Hematopoietic multipotent progenitor cell treated with erythropoietin and hydrocortisone succinate and interleukin-3 and kit ligand, for 4 days (in vitro differentiated cells): ENCODE measurements at places on chromosomes 1 and 21.

GRCh38 chr1:56418151-56418631 is 161.2 kb downstream of the PLPP3 start:
- no peak for DNase-seq

DNA sequence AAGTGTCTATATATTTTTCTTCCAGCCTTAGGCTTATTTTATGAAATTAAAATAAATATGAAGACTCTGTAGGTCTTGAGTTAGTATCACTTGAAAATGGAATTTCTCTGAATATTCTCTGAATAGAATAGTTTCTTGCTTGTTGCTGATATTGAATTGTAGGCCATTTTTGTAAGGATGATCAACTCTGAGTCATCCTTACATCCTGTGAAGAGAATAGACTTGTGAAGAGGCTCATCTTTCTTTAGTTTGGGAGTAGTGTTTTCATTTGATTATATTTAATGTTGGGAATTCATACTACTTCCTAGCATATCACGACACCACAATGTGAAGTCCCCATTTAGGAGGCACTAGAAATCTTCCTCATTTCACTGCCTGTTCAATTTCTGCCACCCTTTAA is 27.5 kb upstream of the CD1D start:
- DNase-seq = no peak

GRCh38 chr1:29525941-29526340 is 289.6 kb downstream of the PTPRU start:
- DNase-seq = no peak

DNA sequence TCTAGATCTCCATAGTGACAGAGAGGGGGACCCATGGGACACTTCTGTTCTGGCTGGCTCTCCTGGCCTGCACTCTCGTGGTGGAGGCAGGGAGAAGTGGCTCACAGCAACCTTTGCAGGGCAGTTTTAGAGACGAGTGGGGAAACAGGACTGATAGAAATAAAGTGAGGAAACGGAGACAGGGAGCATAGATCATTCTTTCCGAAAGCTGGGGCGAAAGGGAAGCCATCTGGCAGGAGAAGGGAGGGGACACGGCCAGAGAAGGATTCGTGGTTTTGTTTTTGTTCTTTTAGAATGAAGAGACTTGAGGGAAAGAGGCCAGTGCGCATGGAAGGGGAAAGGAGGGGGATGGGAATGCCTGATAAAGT is 3.5 kb downstream of the TIE1 start:
- no peak for DNase-seq

DNA sequence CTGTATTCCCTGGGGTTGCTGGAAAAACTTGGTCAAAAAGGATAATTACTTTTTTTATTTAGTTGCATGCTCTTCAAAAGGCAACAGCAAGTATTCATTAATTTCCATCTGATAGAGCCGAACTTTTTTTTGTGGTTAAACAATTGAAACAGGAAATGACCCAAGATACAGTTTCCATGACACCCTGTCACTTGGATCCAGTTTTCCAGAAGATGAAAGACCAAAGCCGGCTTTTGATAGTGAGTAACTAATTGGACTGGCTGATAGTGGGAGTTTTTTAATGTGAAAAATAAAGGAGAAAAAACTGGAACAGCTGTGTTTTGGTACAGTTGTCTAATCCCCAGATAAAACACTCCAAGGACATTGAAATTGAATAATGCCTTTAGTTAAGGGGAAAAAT is 33.0 kb downstream of the CACHD1 start:
- peak; percentile 25 for DNase-seq

DNA sequence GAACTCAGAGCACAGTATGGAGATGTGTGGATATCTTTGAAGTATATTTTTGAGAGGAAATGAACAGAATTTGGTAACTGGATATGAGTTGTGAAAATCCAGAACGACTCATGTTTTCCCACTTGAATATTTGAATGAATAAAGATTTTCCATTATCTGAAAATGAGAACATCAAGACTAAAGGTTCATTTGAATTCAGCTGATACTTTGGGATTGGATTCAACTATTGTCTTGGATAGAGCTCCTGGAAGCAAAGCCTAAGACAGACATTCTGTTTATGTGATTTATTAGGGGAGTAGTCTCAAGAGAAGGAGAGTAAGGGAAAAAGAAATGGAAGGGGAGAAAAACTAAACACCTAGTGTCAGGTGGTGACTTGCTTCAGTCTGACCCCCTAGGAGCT is 256.0 kb upstream of the LYPLAL1 start:
- DNase-seq = no peak

DNA sequence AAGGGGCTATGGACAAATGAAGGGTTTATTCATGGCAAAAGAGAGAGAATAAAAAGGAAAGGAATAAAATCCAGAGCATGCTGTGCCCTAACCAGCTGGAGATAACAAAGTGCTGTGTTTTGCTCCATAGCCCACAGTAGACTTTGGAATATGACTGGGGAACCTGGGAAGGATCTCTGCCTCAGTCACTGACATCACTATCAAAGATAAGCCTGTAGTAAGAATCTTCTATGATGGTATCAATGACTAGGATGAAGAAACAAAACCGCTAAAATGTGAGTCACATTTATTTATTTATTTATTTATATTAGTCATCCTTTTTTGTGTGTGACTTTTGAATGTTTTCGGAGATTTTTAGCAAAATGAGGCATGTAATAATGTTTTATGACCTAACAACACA is 56.3 kb downstream of the NVL start:
- no peak for DNase-seq

GRCh38 chr1:211638246-211638645 is 37.2 kb downstream of the NEK2 start:
- DNase-seq = no peak

DNA sequence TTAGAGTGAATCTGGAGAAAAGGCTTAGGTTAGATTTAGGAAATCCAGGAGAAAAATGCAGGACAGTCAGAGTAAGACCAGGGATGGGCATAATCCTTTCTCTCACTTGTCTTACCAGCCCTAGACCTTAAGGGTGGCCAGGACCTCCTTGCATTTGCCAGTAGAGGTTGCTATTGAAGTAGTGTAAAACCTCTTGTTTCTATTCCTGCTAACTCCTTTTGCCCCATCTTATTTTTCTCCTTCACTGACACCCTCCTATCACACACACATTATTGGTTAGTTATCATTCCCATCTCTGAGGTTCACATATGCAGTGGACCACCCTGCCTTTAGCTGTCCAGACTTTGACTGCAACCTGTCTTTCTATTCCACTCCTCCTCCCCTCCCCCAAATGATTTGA is 75.0 kb upstream of the MACF1 start:
- peak; percentile 68 for DNase-seq

- peak; percentile 65 for DNase-seq
Measured at GRCh38 chr1:44609412-44609767, 64.9 kb downstream of the TMEM53 start.

GRCh38 chr1:205127646-205128045 is 5.9 kb upstream of the RBBP5 start:
- DNase-seq = no peak

GRCh38 chr1:214971071-214971470 is 111.5 kb upstream of the KCNK2 start:
- no peak for DNase-seq
